ENCODE measurements at places on chromosomes 2 and 18.

- no peak for DNase-seq
Measured at GRCh38 chr2:207235621-207236020, 69.9 kb upstream of the KLF7 start.

- no peak for DNase-seq
Measured at GRCh38 chr18:62938006-62938405, 222.7 kb downstream of the PHLPP1 start.

GRCh38 chr2:117613101-117613500 lies 201.4 kb upstream of the DDX18 start:
- no peak for DNase-seq

DNA sequence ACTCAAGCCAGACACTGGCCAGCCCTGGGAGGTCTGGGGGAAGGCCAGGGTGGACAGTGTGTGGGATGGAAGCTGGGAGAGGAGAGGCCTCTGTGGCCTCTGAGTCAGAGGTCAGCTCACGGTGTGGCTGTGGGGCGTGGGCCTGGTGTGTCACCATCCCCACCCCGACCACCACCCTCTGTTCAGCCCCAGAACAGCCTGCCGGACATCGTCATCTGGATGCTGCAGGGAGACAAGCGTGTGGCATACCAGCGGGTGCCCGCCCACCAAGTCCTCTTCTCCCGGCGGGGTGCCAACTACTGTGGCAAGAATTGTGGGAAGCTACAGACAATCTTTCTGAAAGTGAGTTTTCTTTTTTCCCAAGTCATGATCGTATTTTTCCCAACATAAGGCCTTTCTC lies 110.5 kb downstream of the DYSF start:
- DNase-seq, result no peak

DNA sequence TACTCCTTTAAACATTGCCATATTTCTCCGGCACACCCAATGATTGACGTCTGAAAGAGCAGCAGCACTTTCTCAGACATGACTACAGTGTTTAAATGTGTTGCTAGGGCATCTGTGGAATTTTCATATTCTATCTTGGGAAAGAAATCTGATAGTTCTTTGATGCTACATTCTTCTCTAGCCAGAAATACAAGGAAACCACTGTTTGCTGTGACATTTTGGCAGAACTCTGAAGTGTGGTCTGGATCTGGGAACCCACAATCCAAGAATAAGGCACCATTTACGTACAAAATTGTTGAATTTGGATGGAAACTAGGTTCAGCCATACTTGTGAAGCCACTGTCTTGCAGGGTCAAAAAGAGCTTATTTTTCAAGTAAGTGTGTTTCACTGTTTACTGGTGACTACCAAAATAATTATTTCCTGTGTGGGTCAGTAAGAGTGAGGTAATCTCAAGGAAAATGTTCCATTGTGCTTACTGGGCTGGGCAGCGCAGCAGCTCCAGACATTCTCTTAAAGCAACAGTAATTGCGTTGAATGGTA lies 21.3 kb upstream of the CD28 start:
- DNase-seq, result no peak

GRCh38 chr18:34222307-34223163 lies 2.2 kb downstream of the NOL4 start:
- no peak for DNase-seq

- DNase-seq, result no peak
Measured at GRCh38 chr18:74342416-74343043, 26.9 kb downstream of the C18orf63 start.

DNA sequence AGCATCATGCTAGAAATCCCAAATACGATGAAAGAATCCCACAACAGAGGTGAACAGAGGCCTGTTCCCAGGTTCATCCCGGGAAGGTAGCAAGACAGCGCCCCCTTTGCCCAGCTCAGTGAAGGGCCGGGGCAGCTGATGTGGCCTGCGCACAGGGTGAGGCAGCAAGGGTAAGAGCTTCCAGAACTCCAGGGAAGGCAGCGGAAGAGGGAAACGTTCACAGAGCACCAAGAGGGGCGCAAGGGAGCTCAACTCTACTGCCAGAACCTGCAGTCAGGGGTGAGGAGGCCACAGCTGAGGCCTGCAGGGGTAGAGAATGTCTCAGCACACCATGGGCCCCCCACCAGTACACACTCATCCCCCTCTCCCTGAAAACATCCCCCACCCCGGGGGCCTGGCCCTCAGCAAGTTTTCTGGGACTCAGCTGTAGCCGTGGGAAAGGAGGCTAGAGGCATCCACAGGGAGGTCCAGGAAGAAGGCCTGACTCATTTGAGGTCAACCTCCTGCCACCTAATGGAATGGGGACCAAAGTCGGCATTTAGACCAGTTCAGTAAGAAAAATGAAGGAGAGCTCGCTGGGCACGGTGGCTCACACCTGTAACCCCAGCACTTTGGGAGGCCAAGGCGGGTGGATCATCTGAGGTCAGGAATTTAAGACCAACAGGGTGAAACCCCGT lies 95.6 kb upstream of the ASAP2 start:
- no peak for DNase-seq

DNA sequence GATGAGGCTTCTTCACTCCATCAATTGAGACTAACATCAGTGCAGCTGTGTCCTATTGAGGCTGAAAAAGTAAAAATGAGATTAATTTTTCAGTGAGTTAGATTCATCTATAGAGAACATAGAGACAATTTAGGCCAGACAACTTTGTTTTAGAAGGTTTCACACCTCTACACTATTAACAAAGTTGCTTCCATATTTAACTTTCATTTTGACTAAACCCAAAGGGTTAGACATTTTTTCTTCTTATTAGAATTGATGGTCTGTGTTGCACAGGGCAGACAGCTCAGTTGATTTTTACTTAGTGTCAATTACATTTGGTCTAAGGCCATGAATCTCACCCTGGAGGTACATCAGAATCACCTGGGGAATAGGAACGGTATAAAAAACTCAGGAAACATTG lies 130.2 kb upstream of the NXPH2 start:
- no peak for DNase-seq

DNA sequence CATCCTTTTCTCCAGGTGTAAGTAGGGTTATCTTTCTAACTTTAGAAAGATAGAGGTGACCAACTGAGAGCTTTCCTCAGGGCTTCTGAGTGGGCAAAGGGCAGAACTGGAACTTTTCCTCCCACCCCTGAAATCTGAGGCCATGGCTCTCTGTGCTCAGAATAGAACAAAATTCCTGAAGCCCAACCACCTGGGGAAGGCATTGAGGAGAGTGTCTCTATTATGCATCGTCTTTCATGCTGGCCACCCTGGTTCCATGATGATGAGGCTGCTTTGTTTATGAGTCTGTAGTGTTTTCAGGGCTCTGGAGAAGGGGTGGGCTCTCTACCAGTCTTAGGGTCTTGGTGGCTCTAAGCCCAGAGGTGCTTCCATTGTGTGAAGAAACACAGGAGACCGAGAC lies 30.7 kb upstream of the IL1R1 start:
- no peak for DNase-seq

DNA sequence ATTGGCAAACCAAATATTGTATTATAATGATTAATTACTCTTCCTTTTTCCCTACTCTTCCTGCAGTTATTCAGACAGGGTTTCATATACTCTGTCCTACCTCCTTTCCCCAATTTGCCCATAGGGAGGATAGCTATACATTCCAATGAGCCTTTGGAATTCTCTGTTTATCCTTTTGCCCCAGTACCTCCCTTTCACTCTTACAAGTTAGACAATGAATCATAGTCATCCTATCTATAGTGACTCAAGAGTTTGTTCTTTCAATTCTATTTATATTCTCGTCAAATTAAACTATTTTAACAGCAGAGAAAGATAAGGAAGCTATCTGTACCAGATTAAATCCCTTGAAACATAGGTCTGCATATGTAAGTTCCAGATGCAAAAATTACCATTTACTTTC lies 437.5 kb downstream of the NR4A2 start:
- DNase-seq, result no peak

DNA sequence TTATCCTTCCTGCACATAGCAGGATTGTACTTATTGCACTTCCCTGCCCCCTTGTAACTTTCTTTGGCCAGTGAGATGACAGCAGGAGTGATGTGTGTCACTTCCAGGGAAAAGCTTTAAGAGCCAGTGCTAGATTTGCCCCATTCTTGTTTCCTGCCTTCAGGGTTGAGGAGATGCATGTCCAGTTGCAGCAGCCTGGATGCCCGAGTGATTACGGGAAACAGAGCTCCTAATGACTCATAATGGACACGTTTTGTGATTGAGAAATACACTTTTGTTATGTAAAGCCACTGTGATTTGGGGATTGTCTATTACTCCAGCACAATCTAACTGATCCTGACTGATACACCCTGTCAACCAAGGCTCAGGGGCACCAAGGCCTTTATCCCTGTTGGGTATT lies 5.0 kb upstream of the TET3 start:
- DNase-seq, result no peak

- no peak for DNase-seq
Measured at GRCh38 chr2:103289105-103289725, 527.4 kb downstream of the TMEM182 start.

GRCh38 chr2:231987124-231987727 lies 25.7 kb downstream of the DIS3L2 start:
- no peak for DNase-seq

GRCh38 chr2:156099382-156099781 lies 233.1 kb downstream of the NR4A2 start:
- DNase-seq, result no peak

GRCh38 chr18:45802814-45803492 lies 22.5 kb upstream of the SIGLEC15 start:
- DNase-seq, result no peak

- no peak for DNase-seq
Measured at GRCh38 chr2:63680455-63680854, 91.7 kb downstream of the MDH1 start.

- DNase-seq, result no peak
Measured at GRCh38 chr2:240309214-240309613, 126.2 kb upstream of the GPC1 start.

DNA sequence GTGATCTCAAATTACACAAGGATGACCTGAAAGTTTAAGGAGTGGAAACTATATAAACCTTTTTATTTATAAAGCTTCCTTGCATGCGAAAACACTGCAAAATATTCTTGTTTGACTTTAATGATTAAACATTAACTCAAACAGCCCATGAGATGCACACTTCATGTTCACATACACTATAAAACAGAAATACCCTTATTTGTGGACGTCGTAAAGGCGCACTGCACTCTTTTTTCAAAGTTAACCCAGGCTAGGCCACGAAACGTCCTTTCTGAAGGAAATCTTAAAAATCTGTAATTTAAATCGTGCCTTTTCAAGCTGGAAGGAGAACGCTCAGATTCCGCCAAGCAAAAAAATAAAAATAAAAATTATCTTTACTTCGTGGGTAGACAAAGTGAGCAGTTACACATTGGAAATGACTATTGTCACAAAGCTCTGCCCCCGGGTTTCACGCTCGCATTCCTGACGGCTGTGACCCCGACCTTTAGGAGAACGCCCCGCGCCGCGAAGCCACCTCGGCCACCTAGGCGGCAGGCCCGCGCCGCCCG lies 728 bp downstream of the FAM168B start:
- no peak for DNase-seq

- no peak for DNase-seq
Measured at GRCh38 chr2:241061275-241061674, 40.8 kb downstream of the MTERF4 start.

GRCh38 chr2:206256706-206257205 lies 17.7 kb upstream of the ZDBF2 start:
- no peak for DNase-seq

GRCh38 chr2:153557714-153558113 lies 79.2 kb upstream of the RPRM start:
- DNase-seq, result no peak

Measured in T-helper 9 cell (primary cell).